ENCODE measurements at places on chromosomes 1 and 21.

GRCh38 chr1:15938628-15939161 lies 37.2 kb downstream of the ZBTB17 start:
- no peak for DNase-seq

- no peak for DNase-seq
Observed at GRCh38 chr1:163072658-163073057, 3.5 kb downstream of the RGS4 start.

DNA sequence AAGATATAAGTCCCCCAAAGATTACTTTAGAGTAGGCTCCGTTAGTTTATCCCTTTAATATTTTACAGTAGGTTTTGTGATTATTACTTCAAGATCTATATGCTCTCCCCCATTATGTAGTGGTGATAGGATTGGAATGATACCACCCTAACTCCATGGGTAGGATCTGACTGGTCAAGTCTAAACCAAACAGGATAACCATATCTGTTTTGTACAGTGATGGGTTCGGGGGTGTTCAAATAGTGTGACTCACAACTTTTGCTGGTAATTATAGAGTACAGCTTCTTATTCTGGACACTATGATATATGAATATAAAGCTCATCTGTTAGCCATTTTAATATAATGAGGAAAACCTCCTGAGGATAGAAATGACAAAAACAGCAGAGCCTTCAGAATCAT lies 85.8 kb upstream of the GFI1 start:
- DNase-seq: no peak

GRCh38 chr1:12616709-12617373 lies 1.2 kb downstream of the DHRS3 start:
- DNase-seq: no peak

- DNase-seq: no peak
Observed at GRCh38 chr1:65235867-65236805, 73.2 kb upstream of the DNAJC6 start.

DNA sequence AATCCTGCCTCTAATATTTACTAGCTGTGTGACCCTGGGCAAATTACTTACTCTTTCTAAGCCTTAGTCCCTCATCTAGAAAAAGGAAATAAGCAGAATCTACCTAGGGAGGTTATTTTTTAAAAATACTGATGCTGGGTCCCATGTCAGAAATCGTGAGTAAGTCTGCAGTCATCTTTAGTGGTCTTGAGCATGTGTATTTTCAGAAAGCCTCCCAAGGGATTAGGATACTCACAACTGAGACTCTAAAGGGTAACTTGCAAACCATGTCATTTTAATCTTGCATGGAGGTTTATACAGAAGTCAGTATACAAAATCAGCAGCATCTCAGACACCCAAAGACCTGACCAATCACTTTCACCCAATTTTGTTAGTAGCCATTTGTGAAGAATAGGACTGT lies 43.2 kb downstream of the DSTYK start:
- DNase-seq: no peak

DNA sequence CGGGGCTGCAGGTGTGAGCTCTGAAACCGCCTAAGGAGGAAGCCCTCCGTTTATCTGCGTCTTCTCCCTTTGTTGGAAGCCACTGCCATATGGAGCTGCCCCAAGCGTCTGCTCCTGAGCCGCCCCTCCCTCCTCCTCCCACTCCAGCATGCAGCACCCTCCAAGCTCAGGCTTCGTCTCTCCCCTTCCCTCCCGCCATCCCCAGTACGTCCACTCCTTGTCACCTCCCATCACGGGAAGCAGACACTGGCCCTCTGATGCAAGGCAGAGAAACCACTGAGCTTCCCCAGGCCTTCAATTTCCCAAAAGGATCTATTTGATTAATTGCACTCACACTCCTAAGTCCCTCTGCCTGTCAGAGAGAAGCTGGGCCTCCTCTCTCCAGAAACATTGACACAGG lies 52.5 kb downstream of the NFASC start:
- no peak for DNase-seq

DNA sequence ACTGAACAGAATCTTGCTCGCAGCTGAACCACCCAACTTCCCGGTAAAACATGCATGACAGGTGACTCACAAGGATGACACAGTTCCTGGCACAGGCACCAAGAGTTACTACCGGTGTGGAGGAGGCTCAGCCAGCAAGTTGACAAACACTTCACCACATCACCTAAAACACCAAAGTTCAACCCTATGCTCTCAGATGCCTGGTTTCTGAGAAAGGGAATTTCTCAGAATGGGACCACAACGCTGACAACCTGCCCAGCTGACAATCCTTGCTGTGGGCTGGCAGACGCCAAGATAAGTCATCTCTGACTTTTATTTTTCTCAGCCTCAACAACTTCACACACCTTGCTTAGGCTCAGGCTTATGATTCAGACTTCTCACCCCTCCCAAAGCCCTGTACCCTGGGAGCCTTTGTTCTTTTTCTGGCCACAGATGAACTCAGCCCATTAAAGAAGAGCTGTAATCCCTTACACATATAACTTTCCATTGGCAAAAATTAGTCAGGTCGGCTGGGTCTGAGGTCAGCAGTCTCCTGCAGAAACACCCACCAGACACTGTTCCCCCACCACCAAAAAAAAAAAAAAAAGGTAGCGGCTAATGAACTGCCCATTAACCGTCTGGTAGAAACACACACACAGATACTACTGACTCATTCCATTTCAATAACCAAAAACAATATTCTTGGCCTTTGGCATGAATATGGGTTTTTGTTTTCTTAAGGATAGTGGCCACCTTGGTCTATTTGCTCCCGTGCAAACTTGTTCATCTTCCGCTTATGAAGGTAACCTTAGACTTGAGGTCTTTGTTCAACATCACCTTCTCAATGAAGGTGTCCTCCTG lies 10.8 kb upstream of the TIAM1 start:
- peak; percentile 46 for DNase-seq

DNA sequence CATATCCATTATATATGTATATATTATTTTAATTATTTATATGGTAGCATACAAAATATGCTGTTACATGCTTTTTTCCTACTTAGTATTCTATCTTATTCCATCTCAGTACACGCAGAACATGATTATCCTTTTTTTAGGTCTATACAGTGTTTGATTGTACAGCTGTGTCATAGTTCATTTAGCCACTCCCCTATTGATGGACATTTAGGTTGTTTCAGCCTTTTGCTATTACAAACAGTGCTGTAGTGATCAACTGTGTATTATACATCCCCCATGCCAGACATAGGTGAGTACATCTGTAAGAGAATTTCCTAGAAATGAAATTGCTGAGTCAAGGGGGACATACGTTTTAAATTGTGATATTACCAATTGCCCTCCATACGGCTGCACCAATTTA lies 15.6 kb downstream of the LACTBL1 start:
- no peak for DNase-seq

GRCh38 chr1:246083416-246083815 lies 423.7 kb downstream of the SMYD3 start:
- no peak for DNase-seq

- no peak for DNase-seq
Observed at GRCh38 chr1:39006287-39006686, 15.2 kb downstream of the AKIRIN1 start.

DNA sequence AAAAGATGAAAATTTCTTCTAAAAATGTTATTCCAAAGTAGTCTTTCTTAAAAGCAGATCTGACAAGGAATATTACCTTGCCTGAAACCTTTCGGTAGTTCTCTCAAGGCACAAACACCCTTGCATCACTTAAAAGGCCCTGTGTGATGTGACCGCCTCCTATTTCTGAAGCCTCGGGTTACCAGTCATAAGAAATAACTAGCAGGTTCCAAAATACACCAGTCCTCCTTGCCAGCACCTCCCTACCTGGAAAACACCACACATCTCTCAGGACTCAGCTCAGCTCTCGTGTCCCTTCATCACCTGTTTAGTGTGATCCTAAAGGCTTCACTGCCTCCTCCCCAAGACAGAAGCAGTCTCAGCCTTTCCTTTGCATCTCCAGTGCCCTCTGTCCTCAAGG lies 35.7 kb downstream of the SERBP1 start:
- no peak for DNase-seq

DNA sequence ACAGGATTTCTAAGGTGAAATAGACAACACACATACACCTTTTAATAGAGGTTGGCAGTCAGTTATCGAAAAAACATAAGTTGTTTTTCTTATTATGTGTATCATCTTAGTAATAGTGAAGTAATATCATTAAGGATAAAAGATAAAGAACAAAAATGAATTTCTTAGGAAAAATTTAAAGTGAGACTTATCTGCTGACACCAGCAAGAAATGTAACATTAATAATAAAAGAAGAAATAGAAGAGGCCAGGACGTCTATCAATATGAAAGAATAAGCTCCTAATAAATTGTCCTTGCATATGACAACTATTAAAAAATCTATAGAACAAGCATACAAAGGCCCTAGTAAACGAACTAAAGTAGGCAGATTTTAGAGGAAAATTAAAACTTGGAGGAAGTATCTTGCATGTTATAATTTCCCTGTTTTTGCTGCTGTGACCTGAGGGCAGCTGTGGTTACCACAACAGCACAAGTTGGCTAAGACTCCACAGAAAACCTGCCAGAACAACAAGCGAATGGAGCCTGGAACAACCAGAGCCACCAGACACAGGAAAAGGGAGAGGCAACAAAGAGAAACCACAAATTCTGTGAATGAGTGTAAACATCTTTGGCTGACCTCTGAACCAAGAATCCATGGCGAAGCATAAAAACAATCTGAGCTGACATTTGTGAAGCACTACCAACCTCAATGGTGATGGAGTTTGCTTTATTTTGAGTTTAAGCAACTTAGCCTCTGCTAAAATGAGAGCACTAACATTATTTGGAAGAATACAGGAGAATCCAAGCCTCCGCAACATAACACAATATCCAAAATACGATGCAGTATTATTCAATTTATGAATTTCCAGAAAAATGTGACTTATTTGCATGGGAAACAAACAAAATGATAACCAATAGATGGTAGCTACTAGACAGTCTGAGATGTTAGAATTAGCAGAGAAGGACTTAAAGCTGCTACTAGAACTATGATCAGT lies 207.5 kb downstream of the KCNT2 start:
- no peak for DNase-seq

DNA sequence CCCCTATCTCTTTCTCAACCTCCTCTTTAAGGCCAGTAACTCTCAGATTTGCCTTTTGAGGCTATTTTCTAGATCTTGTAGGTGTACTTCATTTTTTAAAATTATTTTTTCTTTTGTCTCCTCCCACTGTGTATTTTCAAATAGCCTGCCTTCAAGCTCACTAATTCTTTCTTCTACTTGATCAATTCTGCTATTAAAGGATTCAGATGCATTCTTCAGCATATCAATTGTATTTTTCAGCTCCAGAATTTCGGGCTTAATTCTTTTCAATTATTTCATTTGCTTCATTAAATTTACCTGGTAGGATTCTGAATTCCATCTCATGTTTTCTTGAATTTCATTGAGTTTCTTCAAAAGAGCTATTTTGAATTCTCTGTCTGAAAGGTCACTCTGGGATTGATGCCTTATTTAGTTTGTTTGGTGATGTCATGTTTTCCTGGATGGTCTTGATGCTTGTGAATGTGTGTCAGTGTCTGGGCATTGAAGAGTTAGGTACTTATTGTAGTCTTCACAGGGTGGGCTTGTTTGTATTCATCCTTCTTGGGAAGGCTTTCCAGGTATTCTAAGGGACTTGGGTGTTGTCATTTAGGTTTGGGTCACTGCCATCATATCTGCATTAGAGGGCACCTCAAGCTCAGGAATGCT lies 3.6 kb upstream of the HHAT start:
- no peak for DNase-seq

GRCh38 chr1:177315261-177315660 lies 144.5 kb downstream of the BRINP2 start:
- DNase-seq: no peak

DNA sequence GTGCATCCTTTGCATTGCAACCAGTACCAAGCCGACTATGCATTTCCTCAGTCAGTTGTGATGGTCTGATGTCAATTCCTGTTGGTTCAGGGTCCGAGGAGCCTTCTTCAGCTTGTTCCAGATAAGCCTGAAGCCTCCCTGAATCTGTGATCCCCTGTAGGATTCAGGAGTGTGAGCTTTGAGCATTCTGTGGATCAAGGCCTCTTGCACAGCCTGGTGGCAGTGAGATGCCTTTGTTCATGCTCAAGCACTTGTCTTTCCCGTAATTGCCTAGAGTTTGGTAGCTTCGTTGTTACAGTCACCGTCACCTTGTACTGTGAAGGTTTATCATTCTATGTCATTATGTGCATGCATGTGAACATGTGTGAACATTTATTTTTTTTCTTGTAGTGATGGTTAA lies 103.5 kb downstream of the PBX1 start:
- DNase-seq: no peak

GRCh38 chr1:11142618-11143391 lies 43.1 kb upstream of the EXOSC10 start:
- no peak for DNase-seq

- peak; percentile 45 for DNase-seq
Observed at GRCh38 chr1:45205910-45206721, at the start of gene ZSWIM5. ZSWIM5 (minus strand) TSS chr1:45206605; CDS start chr1:45206350, 255 bp downstream.

GRCh38 chr1:151616505-151616849 lies 4.6 kb downstream of the SNX27 start:
- DNase-seq: no peak

DNA sequence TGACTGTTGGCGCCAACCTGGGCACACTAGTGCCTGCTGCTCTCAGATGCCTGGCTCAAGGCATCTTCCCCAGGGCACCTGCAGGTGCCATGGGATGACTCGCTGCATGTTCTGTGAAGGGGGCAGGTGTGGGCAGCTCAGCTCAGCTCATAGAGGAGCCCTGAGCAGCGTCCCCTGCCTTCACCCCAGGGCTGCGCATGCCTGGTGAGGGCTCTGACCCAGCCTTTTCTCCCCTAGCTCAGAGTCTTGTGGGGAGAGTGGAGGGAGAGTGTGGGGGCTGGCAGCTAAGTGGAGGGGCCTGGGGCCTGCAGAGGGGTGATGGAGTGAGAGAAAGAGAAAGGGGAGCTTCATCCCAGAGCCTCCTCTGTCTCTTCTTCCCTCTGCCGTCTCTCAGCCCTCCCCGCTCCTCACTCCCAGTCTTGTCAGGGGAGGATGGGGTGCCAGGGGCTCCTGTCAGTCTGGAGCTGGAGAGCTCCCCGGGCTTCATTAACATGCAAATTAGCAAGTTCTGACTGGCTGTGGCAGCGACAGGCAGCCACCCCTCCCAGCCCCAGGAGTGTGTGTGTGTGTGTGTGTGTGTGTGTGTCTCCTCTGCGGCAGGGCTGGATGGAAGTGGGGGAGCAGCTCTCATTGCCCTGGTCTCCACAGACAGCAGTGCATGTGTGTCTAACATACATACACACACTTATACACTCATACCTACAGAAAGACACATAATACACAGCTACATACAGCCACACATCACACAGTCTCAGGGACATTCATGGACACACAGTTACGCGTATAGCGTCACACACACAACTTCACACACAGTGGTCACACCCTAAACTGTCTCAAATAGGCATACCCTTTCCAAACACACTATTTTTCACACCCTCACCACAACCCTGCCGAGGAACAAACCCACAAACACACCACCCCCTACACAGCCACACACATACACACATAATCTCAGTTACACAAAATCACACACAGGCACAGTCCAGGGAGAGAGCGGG lies 34.0 kb downstream of the FOXO6 start:
- no peak for DNase-seq

GRCh38 chr1:162982364-162982763 lies 86.8 kb upstream of the RGS4 start:
- DNase-seq: no peak
